Stimulated activated CD4-positive, alpha-beta T cell treated with anti-CD3 and anti-CD28 coated beads, TNF-alpha, amount 100 ng/mL, for 4 hours (primary cell): ENCODE measurements at places on chromosomes 7 and 10.

- DNase-seq, result no peak
These were observed 220.7 kb downstream of the ADK start for GRCh38 chr10:74371696-74372095.

DNA sequence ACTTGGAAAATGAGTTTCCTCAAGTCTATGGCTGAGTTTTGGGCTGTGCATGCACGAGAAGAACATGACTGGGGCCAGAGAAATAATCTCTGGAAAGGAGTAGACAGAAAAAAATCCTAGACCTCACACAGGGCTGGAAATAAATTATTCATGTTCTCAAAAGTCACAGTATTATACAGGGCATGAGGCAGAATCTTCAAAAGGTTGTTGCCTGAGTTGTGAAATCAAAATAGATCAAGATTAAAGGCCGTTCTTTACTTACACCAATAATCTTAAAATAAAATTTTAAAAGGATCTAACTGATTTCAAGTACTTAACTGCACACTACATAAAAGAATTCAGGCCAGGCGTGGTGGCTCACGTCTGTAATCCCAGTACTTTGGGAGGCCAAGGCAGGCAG lies 14.1 kb upstream of the CREM start:
- no peak for DNase-seq

- no peak for DNase-seq
These were observed 312.8 kb upstream of the NFE2L3 start for GRCh38 chr7:25839084-25839769.

DNA sequence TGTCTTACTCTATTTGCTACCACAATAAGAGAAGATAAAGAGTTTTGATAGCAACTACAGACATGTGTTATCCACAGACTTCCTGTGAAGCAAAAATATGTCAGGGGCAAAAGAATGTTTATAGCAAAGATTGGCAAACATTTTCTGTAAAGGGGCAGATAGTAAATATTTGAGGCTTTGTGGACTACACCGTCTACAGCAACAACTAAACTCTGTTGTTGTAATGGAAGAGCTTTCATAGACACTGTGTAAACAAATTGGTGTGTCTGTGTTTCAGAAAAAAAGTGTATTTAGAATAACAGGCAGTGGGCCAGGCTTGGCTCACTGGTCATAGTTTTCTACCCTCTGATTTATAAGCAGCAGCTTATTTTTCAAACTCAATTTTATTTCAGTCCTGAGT lies 521.4 kb downstream of the ANKRD7 start:
- no peak for DNase-seq

GRCh38 chr10:110415809-110416208 lies 81.9 kb upstream of the DUSP5 start:
- no peak for DNase-seq

DNA sequence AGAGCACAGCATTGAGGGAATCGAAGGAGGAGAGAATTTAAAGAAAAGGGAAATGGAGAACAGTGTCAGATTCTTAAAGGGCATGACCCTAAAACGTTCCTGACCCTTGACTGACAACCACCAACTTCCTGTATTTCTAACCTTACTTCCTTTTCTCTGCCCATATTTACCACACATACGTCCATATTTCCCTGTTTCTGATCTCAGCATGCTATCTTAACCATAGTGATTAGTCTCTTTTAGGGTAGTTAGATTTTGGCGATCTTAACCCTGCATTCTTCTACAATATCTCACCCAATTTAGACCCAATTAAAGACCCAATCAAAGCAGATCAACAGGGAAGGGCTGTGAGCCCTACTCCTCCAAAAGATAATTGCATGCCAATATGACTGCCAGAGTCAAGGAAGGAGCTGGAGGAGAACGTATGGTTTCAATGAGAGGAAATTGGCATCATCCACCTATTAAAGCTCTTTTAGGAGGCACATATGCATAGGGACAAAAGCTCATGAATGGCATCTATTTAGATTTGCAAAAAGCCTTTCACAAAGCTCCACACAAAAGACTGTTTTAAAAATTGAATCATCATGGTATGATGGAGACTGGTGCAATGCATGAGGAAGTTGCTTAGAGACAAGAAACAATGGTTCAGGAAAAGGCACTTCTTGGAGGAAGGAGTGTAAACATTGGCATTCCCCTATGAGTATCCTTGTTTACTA lies 49.0 kb upstream of the ARHGAP12 start:
- DNase-seq, result no peak

GRCh38 chr7:108086962-108087361 lies 43.2 kb downstream of the LAMB4 start:
- no peak for DNase-seq

DNA sequence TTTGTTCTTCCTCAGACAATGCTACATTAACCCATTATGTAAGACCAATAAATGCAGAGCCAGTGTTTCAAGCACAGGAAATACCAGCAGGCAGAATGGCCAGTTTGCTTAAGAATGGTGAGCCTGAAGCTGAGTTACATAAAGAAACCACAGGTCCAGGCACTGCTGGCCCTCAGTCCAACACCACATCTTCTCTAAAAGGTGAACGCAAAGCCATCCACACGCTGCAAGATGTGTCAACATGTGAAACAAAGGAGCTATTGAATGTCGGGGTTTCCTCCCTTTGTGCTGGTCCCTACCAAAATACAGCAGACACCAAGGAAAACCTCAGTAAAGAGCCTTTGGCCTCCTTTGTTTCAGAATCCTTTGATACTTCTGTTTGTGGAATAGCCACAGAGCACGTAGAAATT lies 63.8 kb downstream of the TASOR2 start:
- DNase-seq, result no peak

- no peak for DNase-seq
These were observed 101.0 kb downstream of the SMURF1 start for GRCh38 chr7:99042957-99043356.

DNA sequence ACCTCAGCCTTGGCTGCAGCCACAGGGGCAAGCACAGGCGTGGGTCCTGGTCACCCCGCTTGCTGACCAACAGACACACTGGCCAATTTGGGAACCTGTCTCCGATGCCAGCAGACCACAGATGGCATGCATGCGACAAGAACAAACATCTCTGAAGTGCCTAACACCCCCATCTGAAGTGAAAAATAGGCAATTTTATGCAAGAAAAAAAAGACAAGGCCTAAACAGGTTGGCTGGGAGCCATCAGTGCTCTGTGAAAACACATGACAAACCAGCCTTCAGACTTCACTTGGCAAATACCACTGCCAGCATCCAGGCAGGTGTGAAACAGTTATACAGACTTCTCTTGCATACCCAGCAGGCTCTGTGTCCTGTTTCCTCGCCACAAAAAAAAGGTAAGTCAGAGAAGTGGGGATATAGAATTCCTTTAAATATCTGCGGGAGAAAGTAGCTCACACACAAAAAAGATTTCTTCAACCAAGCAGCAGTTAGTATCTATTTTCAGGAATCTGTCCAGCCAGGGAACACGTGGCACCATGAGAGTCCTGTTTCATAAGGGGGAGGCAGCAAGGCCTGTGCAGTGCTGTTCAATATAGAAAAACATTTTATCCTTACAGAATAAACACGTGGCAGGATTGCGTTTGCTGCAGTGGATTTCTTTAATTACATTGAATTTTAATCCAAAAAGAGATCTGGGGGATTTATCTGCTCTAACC lies 293.4 kb upstream of the MKLN1 start:
- DNase-seq, result no peak

GRCh38 chr10:73819513-73820093 lies 8.2 kb upstream of the NDST2 start:
- DNase-seq, result no peak

GRCh38 chr7:156458011-156458410 lies 182.6 kb upstream of the RNF32 start:
- no peak for DNase-seq

- no peak for DNase-seq
These were observed 16.9 kb upstream of the GPR146 start for GRCh38 chr7:1027242-1028043.

DNA sequence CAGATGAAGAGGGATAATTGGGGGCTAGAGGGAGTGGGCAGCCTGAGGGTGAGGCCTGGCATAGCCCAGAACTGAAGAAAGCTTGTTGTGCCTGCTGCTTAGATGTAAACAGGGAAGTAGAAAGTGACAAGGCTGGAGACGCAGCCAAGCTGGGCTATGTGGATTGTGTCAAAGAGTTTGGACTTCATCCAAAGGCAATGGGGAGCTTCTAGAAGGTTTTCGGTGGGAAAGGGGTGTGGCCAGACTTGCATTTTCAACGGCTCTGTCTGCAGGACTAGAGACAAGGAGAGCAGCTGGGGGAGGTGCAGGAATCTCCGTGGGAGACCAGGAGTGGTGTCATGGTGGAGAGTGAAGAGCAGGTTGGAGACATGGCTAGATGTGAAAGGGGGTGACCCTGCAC lies 48.8 kb downstream of the GOLGA7B start:
- DNase-seq, result no peak

- DNase-seq, result no peak
These were observed 21.1 kb downstream of the FAM20C start for GRCh38 chr7:213324-213993.

DNA sequence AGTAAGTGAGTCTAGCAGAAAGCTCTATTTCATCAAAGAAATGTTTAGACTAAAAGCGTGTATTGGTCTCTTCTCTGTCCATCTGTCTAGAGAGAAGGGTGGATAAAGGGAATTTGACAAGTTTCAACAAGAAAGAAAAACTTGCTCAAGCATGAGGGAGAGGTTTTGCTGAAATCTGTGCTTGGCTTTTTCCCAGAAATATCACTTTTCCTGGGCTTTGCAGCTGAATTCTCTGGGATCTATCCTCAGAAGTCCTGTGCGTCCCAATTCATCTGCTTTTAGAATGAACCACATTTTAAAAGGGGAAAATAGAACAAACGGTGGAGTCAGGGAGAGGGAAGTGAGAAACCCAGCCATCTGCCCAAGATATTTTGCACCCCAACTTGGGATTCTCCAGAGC lies 59.6 kb upstream of the CELF2 start:
- DNase-seq, result no peak

DNA sequence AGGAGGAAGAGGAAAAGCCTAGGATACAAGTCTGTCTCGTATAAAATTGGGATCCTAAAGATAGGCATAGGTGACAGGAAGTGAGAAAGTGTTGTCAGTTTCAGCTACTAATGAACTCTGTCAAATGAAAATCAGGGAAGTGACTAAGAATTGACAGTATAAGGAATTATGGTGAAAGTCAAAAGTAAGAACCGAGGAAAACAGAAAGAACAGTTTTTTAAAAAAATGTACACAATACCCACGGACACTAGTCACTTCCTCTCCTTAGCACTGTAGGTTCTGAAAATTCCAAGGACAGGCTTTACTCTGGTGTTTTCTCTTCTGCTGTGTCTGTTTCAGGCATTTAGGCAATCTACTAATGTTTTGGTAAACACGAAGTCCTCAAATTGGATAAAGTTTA lies 42.3 kb downstream of the ATAD1 start:
- no peak for DNase-seq

GRCh38 chr10:24716295-24716694 lies 7.4 kb downstream of the ARHGAP21 start:
- no peak for DNase-seq

DNA sequence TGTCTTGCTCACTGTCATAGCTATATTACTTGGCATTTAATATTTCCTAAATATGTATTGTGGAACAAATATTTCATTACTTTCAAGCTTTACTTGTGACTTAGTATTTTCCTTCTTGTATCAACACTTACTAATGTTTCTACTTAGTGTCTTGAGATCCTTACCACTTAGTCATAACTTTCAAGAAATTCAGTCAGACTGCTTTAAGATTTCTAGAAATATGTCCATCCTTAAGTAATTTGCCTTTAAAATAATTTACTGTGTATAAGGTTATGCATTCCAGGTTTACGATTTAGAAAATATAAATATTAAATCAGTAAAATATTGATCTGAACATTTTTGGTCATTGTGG lies 87.3 kb upstream of the CSTF2T start:
- no peak for DNase-seq

DNA sequence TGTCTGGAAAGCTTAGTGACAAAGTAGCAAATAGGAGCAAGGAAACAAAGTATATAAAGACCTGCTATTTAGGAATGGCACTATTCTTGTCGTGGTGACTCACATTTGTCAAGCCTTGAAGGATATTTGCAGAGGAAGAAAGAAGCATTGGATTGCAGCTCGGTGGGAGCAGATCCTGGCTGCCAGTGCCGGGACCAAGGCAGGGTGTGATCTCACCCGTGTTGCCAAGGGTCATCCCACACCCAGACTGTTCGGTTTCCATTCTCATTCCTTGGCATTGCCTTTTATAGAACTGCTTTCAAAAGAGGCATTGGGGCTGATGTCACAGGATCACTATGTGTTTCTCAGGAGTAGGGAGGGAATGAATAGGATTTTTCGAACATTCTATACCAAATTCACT lies 176.2 kb downstream of the GALNT17 start:
- no peak for DNase-seq

- no peak for DNase-seq
These were observed 55.5 kb downstream of the KLF6 start for GRCh38 chr10:3729397-3729976.

DNA sequence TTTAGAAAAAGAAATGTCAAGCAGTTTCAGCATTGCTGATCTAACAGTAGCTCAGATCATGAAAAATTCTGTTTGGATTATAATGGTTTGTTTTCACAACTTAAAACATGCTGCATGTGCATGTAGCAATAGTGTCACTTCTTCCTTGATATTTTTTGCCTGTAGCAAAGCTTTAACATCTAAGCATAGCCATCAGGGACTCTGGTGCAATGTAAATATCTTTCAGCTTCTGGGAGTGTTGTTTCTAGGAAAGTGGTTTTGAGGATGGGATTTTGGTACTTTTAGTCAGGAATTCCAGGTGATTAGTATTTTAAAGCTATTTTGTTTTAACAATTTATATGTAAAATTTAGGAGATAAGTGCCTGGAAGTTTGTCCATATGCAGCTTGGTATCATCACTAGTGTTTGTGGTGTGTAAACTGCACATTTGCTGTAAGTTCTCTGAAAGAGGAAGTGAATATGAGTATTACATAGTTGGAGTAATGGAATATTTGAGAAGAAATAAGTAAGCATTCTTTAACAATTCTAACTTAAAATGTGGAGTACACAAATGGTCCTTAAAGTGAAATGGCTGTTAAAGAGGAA lies 1.9 kb downstream of the RSBN1L start:
- no peak for DNase-seq

DNA sequence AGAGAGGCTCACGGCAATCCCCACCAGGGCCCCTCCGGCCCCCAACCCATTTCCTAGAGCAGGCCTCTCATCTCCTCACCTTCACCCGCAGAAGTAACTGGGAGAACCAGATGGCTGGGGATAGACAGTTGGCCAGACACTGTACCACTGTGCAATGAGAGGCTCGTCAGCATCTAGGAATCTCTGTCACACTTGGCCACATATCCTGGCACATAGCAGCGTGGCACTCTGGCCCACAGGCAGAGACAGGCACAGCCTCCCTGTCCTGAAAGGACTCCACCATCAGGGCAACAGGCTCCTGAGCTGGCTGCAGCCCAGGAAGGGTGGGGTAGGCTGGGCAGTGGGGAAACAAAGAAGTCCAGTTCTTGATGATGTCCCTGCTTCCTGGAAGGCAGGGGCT lies 45.8 kb downstream of the C10orf143 start:
- DNase-seq, result no peak

GRCh38 chr10:132398566-132398991 lies 1.6 kb downstream of the PWWP2B start:
- no peak for DNase-seq
